ENCODE measurements at places on chromosomes 16 and 17.

DNA sequence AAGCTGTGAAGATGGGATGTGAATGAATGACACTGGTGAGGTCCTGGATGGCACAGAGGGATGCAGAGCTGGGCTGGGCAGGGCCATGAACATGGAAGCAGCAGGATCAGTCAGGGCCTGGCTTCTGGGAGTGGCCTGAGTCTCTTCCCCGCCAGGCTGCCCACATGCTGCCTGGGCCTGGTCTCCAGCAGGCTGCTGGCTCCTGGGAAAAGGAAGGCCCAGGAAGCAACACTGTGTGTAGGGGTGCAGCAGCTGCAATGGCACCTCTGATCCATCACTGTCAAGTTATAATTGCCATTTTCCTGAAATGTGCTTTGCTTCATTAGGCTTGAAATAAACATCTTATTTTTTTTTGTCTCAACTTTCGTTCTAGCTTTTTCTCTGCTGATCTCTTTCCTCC, 260.2 kb upstream of the N4BP1 start:
- no peak for DNase-seq

DNA sequence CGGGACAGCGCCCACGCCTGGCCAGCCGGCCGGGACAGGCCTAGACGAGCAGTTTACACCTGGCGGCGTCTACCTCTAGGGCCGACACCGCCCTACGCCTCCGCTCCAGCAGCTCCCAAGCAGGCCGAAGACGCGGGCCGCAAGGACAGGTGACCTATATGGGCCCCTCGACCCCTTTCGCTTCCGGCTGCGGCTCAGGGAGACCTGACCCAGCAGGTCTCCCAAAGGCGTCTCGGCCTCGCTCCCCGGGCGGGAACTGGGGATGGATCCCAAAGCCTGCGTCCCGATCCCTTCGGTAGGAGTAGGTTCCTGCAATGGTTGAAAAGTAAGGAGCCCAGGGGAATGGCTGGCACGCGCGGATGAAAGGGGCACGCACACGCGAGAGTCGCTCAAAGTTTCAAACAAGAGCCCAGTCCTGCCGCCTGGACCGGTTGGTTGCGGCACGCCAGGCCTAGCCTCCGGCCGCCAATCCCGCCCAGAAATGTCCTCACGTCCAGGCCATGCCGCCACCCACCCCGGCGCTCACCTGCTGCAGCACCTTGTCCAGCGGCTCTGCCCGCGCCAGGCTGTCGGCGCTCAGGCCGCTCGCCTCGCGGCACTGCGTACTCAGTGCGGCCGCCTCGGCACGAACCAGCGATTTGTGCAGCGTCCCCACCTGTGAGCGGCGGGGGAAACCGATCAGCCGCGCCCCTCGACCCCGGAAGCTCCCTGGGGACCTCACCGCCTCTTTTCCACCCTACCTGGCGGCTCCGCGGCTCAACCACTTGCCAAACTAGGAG, 630 bp downstream of the ESRP2 start:
- DNase-seq: no peak

GRCh38 chr17:54736573-54736972, 164.1 kb upstream of the TOM1L1 start:
- no peak for DNase-seq

GRCh38 chr16:1771864-1772361, 570 bp upstream of the NME3 start:
- DNase-seq: no peak

DNA sequence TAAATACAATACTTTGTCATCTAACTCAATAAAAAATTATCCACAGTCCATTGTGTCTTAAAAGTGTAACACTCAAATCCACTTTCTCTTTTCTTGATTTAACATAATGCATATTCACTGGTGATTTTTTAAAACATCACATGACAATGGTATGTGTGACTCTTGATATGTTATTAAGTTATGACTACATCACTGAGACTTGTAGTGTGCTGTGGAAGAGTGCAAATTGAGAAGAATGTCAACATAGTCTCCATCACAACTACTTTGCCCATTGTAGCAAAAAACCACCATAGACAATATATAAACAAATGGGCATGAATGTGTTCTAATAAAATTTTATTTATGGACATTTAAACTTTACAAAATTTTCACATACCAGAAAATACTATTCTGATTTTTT, 380.7 kb upstream of the PMFBP1 start:
- no peak for DNase-seq

DNA sequence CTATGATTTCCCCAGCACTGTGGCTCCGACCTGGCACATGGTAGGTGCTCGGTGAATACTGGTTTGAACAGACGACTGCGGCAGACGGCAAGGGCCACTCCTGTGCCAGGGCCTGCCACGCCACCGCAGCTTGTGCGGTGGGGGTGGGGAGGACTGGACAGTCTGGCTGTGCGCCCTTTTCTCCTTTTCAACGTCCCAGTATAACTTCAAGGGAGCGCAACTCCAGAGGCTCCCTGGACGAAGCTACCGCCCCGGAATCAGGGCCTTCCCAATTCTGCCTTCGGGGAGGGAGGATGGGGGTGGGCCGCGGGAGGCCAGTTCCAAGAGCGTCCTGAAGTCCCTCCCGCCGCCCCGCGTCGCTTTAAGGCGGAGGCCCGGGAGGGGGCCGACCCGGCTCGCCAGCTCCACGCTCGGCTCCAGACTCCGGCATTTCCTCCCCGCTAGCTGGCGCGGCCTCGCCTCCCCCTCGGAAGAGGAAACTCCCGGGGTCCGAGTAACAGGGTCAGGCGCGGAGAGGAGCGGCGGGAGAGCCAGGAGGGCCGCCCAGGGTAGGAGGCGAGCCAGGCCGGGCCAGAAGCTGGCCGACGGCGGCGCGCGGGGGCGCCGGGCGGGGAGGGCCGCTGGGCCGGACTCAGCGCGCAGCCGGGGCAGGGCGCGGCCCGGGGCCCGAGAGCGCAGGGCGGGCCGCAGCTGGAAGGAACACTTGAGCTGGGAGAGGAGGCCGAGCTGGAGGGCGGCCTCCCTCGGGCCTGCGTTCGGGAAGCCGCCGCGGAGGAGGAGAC, at the start of gene ITPRIPL2:
TSS of gene ITPRIPL2 (plus strand) at position 388 of the 782 bp plus-strand sequence. CDS start 498 bp downstream, outside the sequence.
- no peak for DNase-seq

DNA sequence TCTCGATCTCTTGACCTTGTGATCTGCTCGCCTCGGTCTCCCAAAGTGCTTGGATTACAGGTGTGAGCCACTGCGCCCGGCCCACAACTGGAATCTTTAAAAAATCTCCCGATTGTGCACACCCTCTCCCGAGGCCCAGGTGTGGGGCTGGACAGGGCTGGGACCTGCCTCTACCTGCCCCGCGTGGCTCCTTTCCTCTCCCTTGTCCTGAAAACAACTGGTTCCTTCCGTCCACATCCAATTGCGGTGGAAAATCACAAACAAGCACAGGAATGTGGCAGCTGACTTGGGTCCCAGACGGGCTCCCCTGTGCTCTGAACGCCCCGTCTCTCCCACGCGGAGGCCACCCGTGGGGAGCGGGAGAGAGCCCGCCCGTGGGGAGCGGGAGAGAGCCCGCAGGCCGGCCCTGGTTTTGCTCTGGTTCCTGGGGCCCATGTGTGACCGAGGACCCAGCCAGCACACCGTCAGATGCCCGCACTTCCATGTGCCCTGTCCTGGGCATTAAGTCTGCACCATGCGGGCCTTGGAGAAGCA, 3.0 kb upstream of the TMEM204 start:
- DNase-seq: no peak

- DNase-seq: no peak
Observed at GRCh38 chr17:40553694-40554534, 11.4 kb downstream of the CCR7 start.

GRCh38 chr17:7640783-7641182, 9.9 kb upstream of the ATP1B2 start:
- no peak for DNase-seq

GRCh38 chr17:81223762-81224130, 981 bp upstream of the CEP131 start:
- no peak for DNase-seq

GRCh38 chr16:30004424-30004776, 6.4 kb downstream of the DOC2A start:
- DNase-seq: no peak

- DNase-seq: no peak
Observed at GRCh38 chr16:59484833-59485516, 750.9 kb upstream of the GOT2 start.

DNA sequence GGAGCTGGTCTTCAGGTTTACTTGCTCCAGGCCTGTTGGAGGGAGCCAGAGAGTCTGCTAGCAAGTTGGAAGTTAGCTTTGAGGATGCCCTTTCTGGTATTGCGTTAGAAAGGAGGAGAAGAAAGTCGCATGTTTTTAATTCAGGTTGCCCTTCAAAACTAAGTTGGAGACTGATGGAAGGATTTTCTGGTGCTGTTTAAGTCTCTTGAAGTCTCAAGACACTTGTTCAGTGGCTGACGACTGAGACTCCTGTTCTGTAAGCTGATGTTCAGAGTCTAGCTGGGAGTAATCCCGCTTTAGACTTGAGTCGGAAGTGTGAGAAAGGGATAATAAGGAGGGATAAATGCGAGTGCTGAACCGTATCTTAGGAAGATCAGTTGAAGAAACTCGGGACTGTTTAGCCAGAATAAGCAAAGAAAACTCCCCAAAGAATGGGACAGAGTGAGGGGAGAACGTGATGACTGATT, 740 bp downstream of the AATF start:
- no peak for DNase-seq

- no peak for DNase-seq
Observed at GRCh38 chr17:75566416-75566815, 21.2 kb upstream of the MYO15B start.

GRCh38 chr17:82232322-82232820, 3.5 kb downstream of the SLC16A3 start:
- no peak for DNase-seq

GRCh38 chr17:75856062-75856756, 1.1 kb upstream of the WBP2 start:
- DNase-seq: no peak

DNA sequence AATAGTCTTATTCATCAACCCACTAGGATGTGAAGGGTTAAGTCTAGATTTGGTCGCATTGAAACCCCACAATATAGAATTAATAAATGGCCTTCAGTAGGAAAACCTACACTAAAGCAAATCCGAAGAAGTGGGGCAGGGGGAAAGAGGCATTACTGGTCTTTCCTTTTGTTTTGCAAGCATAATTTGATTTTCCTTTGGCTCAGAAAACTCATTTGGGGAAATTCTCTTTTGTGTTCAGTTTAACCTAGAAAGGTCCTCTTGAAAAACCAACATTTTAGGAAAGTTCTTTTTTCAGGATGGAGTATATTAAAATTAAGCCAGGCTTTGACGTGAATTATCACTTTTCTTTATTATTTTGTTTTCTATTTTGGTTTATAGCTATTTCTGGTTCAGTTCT, 31.7 kb downstream of the ERCC4 start:
- no peak for DNase-seq

DNA sequence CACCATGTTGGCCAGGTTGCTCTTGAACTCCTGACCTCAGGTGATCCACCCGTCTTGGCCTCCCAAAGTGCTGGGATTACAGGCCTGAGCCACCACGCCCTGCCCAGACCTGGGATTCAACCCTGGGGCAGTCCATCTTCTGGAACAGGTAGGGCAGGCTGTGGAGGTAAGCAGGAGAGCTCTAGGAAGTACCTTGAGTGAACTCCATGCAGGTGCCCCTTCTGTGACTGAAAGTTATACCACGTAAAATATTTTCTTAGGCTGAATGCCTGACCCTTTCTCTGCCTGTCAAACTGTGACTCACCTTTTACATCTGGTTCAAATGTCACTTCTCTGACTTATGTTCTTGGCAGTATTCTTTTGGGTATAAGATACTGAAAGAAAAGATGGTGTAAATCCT, 86.7 kb upstream of the ELAC2 start:
- DNase-seq: no peak

- peak; percentile 22 for DNase-seq
Observed at GRCh38 chr17:4004517-4005295, 40.5 kb upstream of the ATP2A3 start.

- no peak for DNase-seq
Observed at GRCh38 chr16:81551151-81551808, 106.7 kb downstream of the CMIP start.

DNA sequence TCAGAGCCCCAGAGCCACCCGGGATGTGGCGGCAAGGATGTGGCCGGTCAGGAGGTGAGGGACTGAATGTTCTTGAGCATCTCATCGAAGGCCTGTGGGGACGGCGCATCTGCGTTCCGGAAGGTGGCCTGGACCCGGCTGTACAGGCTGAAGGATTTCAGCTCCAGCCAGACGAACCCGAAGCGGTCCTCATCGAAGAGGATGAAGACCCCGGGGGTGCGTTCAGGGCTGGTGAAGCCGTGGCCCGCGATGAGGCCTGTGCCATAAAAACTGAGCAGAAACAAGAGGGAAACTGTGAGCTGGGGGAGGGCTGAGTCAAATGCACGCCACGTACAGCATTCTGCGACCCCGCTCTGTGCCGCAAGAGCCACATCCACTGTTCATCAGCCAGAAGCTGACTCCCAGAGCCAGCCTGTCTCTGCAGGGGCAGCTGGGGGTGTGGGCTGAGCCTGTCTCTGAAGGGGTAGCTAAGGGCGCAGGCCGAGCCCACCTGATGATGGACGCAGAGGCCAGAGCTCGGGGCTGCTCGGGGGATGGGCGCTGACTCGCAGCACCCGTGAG, 14.1 kb upstream of the C16orf95 start:
- no peak for DNase-seq

GRCh38 chr17:73311428-73311780, 397 bp downstream of the CDC42EP4 start:
- DNase-seq: peak; percentile 8

DNA sequence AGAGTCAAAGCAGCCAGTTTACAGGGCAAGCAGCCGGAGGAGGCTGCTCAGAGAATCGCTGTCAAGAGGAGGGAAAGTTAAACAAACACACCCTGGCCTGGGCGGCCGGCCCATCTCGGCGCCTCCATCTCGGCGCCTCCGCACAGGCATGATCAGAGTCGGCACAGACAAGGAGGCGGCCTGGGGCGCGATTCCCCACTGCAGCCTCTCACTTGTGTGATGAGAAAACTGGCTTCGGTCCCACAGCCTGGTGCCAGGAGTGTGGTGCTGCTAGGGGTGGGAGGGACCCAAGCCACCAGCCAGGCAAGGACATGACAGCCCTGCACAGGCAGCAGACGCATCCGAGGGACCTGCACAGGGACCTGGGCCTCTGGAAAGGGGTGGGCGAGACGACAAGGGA, 17.7 kb downstream of the SLC38A10 start:
- DNase-seq: no peak

GRCh38 chr17:57034807-57035754, 50.0 kb upstream of the AKAP1 start:
- no peak for DNase-seq
